PC-9 (cell line): ENCODE measurements at places on chromosomes 6 and 20. TPM values are rescaled to one million over a fixed set of nuclear protein-coding genes. Genes with fewer than 3 reads are reported as not detected.

DNA sequence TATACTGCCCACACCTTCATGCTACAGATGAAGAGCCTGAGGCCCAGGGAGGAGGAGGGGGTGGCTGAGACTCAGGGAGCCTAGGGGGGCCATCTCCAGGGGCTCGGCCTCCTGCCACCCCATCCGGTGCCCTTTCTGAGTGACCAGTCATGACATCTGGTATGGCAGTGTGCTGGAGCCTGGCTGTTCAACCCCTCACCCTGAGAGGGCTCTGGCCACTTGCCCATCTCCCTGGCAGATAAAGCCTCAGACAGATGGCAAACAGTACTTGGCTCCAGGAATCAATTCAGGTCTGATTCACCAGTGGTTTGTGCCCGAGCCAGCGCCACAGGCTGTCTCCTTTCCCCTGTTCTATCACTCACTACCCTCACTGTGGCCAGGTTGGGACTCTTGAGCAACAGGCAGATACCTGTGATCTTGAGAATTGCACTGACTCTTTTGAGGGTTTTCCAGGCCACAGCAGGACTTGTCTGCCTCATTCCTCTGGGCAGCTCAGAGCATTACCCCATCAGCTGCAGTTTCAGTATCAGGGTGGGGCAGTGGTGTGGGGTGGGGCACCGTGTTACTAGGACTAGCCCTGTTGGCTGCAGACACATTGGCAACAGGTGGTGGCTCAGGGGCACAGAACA, 22.8 kb downstream of the SRSF3 start:
- peaks cover 24% of the 10 kb centered on the region for H3K4me1 ChIP-seq
- peak overlapping the region; percentile 65 for H3K27ac ChIP-seq
- no peaks in the 10 kb centered on the region for H3K27me3 ChIP-seq

- no peak overlapping the region for H3K27ac ChIP-seq
- H3K4me1 ChIP-seq = no peaks in the 10 kb centered on the region
- H3K36me3 ChIP-seq = no peaks in the 10 kb centered on the region
- H3K27me3 ChIP-seq = peaks cover 5% of the 10 kb centered on the region
These were observed 22.4 kb downstream of the IL17A start for GRCh38 chr6:52208612-52209011.

The CLPSL1 gene
- total RNA-seq = not detected in 2 replicates

The GLP1R gene
- total RNA-seq = not detected in 2 replicates

The DEFB132 gene
- not detected in 2 replicates for total RNA-seq

The PI3 gene
- total RNA-seq = 4.6 and 6.6 TPM in 2 replicates

DNA sequence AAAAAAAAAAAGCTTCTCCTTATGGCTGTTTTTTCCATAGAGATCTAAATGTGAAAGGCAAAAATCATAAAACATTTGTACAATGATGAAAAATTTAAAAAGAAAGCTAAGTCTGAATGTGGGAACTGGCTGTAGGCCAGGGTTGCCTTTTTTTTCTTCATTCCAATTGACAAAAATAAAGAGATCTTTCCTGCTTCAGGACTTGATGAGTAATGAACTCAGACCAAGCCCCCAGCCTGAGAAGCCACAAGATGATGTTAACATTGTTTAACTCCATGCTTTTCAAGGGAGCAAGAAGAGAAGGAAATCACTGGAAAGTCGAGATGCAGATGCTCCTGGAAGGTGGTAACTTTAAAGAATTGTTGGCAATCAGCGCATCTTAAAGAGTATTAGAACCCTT, 41.4 kb downstream of the TRMT6 start:
- no peak overlapping the region for H3K27ac ChIP-seq
- peaks cover 91% of the 10 kb centered on the region for H3K27me3 ChIP-seq
- DNase-seq = no peak
- H3K36me3 ChIP-seq = no peaks in the 10 kb centered on the region

The AHCY gene
- 247 and 273 TPM in 2 replicates for total RNA-seq
